CD4-positive, alpha-beta T cell treated with Interleukin-6 for 4 hours (primary cell): ENCODE measurements at places on chromosomes 7 and 10.

GRCh38 chr7:141464551-141464950 lies 86.7 kb upstream of the AGK start:
- no peak for DNase-seq

DNA sequence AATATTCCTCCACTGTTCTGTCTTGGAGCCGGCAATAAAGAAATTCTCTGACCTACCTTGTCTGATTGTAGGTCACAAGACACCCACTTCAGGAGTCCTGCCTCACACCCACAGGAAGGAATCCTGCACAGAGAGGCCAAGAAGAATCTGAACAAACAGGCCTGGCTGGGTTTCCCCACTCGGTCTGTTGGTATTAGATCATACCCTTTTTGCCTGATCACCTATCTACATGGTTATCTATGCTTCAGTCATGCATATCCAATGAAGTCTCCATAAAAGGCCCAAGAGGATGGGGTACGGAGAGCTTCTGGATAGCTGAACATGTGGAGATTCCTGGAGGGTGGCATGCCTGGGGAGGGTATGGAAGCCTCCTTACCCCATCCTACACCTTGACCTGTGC lies 12.3 kb downstream of the OGDH start:
- DNase-seq = peak; percentile 31

- no peak for DNase-seq
These were observed 6.8 kb downstream of the TACR2 start for GRCh38 chr10:69409968-69410367.

- no peak for DNase-seq
These were observed 75.5 kb upstream of the KAT6B start for GRCh38 chr10:74750848-74751274.

DNA sequence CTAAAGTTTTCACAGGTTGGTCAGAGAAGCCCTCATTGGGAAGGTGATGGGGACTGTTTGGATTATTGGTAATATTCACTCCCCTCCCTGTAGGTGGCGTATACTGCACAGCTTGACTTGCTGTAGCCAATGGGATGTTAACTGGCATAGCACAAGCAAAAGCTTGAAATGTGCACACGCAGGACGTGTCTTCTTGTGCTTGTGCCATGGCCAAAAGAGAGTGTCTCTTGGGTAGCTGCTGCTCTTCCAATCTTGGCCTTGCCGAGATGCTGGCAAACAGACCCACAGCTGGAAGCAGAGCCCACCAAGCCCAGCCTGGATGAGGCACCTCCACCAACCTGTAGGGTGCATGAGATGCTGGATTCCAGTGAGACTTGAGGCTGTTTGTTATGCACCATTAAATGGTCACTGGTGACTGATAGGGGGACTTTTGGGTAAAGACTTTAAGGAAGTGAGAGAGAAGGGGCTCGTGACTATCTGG lies 266.0 kb downstream of the GRID1 start:
- DNase-seq = no peak

- DNase-seq = no peak
These were observed 143.8 kb downstream of the RSU1 start for GRCh38 chr10:16673443-16673842.

GRCh38 chr7:101216860-101217387 lies 457 bp downstream of the PLOD3 start:
- DNase-seq = no peak

DNA sequence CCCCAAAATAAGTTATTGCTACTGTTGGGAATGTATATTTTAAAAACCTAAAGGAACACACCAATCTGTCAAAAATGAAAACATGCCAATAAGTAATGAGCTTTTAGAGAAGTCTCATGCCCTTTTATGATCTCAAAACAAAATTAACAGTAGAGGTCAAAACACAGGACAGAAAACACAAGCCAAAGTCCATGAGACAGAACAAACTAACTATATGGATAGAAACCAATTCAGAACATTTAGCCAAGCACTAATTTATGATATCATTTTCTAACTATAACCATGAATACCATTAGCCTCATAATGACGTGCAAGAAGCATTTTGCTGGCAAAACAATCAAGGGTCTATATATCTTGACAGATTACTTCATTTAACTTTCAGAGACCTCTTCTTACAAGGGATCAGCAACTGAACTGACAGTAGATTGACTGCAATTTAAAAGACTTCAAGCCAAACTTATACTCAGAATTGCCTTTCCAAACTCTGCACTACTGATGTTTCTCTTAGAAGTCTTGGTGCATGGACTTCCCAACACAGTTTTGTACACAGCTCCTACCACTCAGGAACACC lies 200.9 kb downstream of the DOCK4 start:
- DNase-seq = no peak

DNA sequence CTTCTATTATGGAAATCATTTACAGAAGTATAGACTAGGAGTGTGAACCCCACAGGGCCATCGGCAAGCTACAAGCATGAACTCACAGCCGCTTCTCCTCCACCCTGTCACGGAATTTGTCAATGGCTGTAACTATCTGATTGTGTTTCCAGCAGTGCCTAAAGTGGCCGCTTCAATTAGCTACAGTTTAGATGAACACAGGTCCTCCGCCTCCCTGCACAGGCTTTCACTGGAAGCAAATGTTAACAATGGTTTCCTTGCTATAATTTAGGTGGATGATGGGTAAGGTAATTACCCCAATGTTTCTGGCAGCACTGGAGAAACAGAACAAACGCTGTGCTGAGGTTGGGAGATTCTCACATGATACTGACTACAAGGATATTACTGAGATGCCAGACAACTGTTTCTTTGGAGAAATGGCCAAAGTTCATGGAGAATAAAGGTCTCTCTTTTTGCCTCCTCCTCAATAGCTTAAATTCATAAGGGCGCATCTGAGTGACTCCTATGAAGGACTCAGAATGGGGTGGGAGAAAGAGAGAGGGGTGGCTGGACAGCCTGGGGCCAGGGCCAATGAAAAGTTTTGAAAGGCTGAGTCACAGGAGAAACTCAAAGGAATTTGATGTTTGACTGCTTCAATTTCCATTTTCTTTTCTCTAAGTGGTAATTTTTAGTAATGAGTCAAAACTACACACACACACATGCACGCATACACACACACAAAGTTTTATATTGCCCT lies 78.9 kb downstream of the SVIL start:
- DNase-seq = no peak
